ENCODE measurements at places on chromosomes 2 and 18.

GRCh38 chr2:55092439-55092838, 42.2 kb upstream of the RTN4 start:
- no peak for DNase-seq

GRCh38 chr2:44965684-44966083, 24.2 kb downstream of the SIX3 start:
- DNase-seq, result no peak

DNA sequence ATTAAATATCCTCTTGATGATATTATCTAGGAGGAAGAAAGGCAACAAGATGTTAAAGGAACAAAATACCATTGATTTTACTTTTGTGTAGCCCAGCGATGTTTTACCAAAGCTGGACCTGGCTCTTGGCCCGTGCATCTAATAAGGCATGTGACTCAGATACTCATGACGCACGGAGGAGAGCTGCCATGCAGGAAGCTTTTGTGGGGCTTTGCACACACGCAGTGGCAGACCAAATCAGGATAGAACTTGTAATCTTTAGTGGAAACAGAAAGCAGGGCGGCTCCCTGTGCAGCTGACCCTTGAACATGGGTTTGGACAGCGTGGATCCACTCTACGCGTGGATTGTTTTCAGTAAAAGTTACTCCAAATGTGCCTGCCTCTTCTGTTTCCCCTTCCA, 190.0 kb downstream of the NAPG start:
- DNase-seq, result peak; percentile 80

DNA sequence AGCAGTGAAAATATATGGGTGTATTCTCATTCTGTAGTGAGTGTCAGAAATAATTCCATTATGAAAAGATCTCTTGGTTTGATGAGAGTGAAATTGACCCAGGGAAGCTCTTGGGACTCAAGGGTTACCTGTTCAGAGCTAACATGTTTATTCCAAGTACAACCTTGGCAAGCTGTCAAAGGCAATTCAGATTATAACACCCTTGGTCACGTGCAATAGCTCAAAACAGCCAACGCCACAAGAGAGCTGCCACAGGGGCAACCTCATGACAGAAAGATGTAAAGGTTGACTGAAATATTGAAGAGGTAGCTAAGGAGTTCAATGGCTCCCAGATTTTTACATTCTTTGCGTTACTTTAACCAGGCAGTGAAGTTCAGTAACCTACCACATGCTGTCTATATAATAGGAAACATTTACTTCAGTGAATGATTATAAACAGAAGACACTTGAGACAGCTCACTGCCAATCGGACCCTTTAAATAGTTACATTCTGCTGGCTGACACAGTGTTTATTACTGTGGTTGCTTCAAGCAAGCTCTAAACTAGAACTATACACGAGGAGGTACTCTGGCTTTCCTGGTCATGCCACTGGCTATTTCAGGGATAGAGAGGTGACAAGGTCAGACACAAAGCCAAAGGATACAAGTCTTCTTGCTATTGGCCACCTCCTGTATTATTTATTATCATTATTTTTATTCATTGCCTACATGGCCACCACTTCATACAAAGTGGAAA, 187.3 kb downstream of the PID1 start:
- no peak for DNase-seq

DNA sequence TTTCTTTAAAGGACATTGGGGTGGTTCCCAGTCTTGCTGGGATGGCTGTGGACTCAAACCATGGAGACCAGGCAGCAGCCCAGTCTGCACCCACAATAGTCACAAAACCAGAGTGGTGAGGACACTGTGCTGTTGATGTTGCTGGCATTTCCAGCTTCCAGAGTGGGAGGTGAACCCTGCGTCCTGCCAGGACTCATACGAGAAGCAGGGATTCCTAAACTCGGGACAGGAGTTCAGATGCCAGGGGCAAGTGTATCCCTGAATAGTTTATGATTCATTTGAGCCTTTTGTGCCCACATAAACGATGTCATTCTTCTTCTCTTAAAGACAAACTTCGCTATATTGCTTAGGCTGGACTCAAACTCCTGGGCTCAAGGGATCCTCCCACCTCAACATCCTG, 62.8 kb downstream of the TCF7L1 start:
- DNase-seq, result no peak

- DNase-seq, result no peak
Observed at GRCh38 chr2:33946193-33946592, 347.1 kb upstream of the FAM98A start.

GRCh38 chr2:44083054-44083453, 85.6 kb upstream of the PPM1B start:
- no peak for DNase-seq

DNA sequence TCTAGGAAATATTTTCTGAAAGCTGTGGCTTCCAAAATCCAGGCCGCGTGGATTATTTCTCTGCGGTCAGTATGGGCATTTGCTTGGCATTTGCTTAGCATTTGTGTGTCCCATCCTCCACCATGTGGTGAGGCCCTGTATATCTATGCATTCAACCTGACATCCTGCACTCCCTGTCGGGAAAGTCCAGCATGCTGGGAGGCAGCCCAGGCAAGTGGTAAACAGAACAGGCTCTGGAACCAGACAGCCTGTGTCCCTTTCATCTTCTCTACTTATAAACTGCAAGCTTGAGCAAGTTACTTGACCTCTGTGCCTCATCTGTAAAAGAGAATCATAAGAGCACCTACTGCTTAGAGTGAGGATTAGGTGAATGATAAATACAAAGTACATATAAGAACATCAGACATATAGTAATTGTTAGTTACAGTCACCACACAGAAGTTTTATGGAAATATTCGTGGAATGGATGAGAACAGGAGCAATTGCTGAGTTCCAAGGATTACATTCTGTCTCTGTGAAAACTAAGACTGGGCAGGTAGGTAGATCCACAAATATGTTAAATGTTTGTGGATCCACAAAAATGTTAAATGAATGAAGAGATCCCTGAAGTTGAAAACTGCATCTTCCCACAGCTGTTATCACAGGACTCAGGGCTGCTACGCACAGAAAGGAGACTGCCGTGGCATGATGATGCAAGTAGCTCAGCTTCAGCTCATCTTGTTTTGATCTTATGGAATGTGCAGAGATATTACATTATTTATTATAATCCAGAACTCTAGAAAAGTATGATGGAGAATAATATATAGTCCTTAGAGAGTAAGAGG, 317.0 kb upstream of the MMADHC start:
- DNase-seq, result no peak

DNA sequence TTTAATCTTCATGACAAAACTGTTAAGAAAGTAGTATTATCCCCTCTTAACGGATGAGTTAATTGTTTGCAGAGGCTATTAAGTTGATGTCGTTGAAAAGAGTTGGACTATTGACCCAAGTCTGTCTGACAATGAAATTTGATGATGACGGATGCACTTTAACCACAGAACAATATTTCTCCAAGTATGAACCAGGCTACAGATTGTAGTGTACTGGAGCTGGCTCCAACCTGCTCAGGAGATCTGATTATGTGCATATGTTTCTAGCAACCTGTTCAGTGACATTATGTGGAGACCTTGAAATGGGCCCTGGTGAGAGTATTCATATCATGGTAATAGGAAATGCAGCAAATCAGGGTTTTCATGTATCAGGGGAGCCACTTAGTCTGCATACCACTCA, 174.1 kb downstream of the CDH7 start:
- DNase-seq, result no peak

- no peak for DNase-seq
Observed at GRCh38 chr18:24734058-24734457, 273.6 kb downstream of the HRH4 start.

DNA sequence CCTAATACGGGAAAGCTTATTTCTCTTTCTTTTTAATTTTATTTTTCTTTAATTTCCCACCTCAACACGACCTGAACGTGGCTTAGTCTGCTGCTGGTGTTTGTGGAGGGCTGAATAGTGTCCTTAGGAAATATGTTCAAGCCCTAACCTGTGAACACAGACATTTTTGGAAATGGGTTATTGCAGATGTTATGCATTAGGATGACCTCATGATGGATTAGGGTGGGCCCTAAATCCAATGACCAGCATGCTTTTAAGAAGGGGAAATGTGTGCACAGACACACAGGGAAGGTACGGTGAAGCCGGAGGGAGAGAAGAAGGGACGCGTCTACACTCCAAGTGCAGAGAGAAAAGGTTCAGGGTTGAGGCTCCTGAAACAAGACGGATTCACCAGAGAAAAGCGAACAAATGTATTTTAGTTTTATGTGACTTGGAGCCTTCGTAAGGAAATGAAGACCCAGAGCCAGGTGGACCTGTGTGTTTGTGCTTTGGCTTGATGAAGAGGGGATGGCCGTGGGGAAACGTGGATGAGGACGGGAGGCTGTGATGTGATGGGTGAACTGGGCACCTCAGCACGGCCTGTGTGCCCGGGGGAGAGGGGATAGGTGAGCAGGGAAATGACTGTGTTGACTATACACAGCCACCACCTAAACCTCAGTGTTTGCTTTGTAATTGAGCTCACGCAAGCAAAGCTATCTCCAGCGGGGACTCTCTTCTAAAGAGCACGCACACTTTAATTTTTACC, 37.5 kb downstream of the RTP5 start:
- DNase-seq, result no peak

GRCh38 chr2:119756837-119757236, 2.9 kb upstream of the PTPN4 start:
- peak; percentile 97 for DNase-seq

DNA sequence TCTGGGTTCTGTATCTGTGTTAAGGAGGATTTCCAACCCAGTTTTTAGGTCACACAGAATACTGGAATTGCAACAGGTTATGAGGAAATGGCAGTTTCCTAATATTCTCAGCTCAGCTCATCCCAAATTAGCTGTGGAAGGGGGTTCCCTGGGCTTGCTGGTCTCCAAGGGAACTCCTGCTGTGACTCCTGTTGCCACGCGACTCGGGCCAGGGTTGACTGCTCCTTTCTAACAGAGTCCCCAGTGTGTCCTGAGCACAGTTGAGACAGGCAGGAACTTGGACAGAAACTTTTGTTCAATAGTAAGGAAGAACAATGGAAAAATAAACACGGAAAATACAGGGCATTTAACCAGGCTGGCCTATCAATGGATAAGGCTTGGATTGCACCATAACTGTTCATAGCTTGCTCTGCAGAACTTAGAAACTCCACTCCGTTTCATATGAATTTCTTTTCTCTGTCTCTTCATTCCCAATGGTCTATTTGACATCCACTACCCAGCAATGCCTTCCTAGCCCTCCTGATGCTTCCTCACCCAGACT, 3.8 kb upstream of the ROCK2 start:
- no peak for DNase-seq

DNA sequence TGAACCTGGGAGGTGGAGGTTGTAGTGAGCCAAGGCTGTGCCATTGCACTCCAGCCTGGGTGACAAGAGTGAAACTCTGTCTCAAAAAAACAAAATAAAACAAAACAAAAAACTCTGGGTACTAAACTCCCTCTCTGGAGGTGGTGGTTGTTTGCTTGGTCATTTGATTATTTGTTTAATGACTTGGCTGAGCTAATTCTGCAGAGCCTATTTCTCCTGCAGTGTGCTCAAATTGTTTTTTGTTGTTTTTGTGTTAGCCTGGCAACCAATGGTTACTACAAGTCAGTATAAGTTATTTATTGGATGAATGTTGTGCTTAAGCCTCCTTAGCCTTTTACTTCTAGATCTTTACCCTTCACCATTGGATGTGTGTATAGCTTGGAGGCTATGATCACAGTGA, 387.5 kb downstream of the ADCYAP1 start:
- DNase-seq, result no peak

GRCh38 chr2:181660181-181660580, 3.3 kb upstream of the CERKL start:
- no peak for DNase-seq

DNA sequence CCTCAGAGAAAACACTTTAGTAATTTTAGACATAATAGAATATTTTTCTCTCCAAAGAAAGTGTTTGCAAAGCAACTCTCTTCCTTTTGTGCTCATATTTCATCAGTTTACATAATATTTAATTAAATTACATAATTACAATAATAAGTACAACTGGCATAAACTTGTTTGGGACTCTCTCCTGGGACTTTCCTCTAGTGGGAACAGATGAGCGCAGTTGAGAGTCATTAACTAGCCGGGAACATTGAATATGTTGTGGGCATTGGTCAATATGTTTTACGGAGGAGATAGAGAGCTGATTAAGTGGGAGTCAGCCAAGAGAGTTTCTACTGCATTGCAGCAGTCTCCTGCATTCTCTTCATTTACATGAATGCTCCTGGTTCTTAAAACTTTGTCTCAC, 607.7 kb downstream of the ARHGAP15 start:
- no peak for DNase-seq

- DNase-seq, result no peak
Observed at GRCh38 chr18:65748321-65748720, 2.5 kb upstream of the CDH7 start.

- no peak for DNase-seq
Observed at GRCh38 chr2:167411367-167411766, 523.1 kb downstream of the XIRP2 start.

- no peak for DNase-seq
Observed at GRCh38 chr2:39335930-39336329, 92.2 kb upstream of the CDKL4 start.

DNA sequence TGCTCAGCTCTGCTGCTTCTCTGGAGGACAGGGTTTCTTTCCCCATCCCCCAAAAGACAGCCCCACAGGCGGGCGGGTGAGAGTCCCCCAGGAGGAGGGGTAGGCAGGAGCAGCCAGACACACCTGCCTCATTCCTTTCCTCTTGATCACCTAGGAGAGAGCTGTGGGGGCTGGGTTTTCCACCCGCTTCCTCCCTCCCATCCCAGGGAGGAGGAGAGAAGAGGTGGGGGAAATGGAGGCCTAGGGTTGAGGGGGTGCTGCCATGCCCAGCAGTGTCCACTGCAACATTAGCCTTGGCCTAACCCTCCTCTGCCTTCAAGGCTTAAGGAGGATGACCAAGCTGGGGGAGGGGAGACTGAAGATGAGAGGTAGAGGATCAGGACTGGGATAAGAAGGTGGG, 14.7 kb downstream of the WNT10A start:
- DNase-seq, result no peak

- DNase-seq, result no peak
Observed at GRCh38 chr2:84878459-84878858, 2.4 kb downstream of the TRABD2A start.

DNA sequence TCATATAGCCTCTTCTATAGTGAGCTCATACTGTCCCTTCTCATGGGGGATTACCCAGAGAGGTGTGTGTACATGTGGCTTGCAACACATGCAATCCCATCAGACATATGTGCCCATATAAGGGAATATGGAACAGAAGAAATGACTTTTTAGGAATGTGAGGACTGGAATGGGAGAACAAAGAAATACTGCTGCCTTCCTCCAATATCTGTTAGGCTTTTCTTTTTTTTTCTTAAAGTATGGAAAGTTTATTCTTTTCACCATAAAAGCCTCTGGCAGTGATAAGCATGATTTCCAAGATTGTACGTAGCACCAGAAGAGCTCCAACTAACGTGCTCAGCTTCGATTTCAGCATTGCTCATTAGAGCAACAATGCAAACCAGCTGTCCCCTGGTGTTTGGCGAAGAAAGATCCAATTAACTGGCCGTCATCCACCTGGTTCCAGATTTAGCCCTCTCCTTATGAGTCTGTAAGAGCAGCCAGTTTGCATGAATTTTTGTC, 113.6 kb downstream of the ADCYAP1 start:
- DNase-seq, result no peak

GRCh38 chr18:67766930-67767329, 250.4 kb upstream of the DSEL start:
- DNase-seq, result no peak
